H1 (cell line): ENCODE measurements at places on chromosomes 3 and 15. TPM values are rescaled to one million over a fixed set of nuclear protein-coding genes. Genes with fewer than 3 reads are reported as not detected.

GOLGA8J gene
- total RNA-seq, result not detected in 2 replicates

TMEM108 gene
- 12.9 and 14.3 TPM in 2 replicates for total RNA-seq

DNA sequence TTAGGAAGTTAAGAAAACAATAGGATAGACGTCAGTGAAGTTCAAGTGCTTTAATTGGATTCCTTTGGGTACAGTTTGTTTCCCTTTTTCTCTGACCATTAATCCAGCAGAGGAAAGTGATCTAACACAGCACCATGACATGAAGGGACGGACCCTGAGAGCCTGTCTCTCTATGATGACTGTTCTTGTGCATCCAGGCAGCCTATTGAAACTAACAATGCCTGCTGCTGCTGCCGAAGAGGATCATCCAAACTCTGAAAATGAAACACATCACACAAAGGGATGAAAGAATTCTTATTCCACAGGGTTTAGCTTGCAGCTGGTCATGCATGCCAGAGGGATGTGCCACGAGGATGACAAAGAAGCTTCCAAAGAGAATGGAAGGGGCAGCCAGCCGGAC is 75.5 kb downstream of the ZBTB20 start:
- no peak for DNase-seq

DNA sequence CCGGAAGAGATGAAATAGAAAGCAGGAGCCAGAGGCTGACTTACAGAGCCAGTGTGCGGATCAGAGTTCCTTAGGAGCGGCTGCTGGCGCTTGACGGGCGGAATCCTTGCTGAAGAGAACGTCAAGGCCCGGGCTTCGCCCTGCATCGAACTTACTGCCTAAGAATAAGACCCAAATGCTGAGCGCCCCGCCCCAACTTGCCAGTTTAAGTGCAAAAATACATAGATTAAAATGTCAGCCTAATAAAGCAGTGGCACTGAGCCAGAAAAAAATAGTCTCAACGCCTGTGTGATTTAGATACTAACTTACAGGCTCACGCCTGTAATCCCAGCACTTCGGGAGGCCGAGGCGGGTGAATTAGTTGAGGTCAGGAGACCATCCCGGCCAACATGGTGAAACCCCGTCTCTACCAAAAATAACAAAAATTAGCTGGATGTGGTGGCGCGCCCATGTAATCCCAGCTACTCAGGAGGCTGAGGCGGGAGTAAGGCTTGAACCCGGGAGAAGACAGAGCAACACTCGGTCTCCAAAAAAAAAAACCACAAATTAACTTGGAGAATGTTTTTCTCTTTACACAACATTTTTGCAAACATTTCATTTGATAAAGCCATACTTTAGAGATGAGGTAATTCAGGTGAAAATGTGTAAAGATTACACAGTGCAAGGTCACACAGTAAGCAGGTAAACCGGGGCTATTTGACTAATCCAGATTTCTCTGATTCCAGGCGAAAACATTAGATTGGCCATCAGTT is 1.2 kb upstream of the UBP1 start:
- DNase-seq, result no peak

- DNase-seq, result no peak
Measured at GRCh38 chr3:195101927-195102608, 168.9 kb downstream of the XXYLT1 start.

LNP1 gene
- total RNA-seq, result 8.0 and 8.7 TPM in 2 replicates

DNA sequence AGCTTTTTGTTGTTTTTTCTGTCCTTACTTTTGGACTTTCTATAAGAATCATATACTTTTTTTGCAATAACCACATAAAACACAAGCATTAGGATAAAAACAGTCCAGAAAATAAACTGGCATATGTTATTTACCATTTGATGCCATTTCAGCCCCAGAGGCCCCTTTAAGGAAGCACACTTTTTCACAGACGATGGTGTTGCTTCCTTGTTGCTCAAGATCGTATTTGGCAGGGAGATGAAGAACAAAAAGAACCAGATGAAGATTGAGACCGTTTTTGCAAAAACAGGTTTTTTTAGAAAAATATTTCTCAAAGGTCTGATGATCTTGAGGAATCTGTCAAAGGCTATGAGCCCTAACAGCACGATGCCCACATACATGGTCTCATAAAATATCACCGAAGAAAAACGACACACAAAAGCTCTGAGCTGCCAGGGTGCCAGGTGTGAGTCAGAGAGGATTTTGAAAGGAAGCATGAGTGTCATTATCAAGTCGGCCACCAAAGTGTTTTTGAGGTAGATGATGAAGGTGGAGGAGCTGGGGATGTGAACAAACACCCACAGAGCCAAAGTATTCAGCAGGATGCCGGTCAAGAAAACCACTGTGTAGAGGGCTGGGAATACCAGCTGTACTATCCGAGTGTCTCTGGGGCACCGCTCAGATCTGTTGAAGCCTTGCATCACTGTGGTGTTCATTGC is 902 bp downstream of the P2RY13 start:
- no peak for DNase-seq

- no peak for DNase-seq
Measured at GRCh38 chr15:53671545-53671944, 87.9 kb downstream of the WDR72 start.

SLC12A6 gene
- total RNA-seq, result 11.1 and 11.3 TPM in 2 replicates

DNA sequence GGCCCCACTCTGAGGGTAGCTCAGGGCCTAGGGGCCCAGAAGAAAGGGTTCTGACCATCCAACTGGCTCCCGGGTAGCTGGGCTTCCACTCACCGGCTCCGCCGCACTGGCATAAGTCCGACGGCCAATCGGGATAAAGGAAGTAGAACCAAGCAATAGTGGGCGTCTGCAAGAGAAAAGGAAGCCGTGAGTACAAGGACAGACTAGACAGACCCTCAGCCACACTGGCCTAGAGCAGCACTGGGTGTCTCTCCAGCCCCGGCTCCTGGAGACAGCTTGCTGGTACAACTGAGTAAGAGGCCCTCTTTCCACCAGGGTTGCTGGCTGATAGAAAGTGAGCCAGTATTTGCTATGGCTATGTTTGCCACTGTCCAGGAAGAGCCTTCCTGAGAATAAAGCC is 22.4 kb downstream of the BDH1 start:
- peak; percentile 32 for DNase-seq

DNA sequence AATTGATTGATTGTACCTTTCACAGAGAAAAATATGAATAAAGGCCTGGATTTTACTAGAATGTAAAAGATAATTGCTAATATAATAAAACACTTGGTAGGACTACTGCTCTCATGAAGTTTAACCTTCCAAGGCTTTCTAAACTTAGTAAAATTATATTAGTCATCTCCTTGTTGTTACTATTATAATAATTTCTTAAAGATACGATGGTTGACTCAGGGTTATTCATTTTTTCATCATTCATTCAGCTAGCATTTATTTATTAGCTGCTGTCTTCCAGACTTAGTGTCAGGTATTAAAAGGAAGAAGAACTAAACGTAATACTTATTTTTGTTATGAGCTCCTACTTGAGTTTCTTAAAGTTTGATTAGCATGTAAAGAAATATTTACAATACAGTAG is 771.6 kb upstream of the NR2F2 start:
- DNase-seq, result no peak

SLC27A2 gene
- 5.8 TPM in 2 replicates for total RNA-seq

DNA sequence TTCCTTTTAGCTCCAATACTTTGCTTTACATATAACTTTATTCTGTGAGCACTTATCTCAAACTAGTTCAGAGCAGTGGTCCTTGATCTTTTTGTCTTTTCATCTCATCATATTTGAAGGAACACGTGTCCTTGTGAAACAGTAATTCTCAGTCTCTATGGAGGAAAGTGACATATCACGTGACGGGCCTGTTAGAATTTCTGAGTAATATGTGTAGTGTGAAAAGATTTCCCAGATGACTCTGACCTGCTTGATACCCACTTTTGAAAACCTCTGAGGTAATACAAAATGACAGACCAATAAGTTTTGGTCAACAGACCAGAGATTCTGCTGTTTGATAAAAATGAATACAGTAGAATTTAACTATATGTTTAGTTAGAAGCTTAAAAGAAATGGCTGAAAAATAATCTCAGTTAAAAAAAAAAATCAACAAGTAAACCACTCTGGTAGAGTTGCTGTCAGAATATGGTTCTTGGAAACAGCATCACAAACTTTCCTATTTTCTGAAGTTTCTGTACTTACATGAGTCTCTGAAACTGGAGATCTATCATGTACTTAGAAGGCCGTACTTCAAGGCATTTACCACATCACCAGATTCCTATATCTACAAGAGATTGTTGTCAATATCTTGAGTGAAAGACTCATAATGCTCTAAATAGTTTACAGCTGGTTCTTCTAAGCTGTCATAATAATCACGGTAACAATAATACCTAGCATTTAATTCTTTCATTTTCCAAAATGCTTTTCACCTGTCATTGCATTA is 590.2 kb upstream of the TBL1XR1 start:
- no peak for DNase-seq

GRCh38 chr3:130779486-130779885 is 32.9 kb upstream of the PIK3R4 start:
- no peak for DNase-seq

MAP1A gene
- total RNA-seq, result 2.4 and 3.4 TPM in 2 replicates

GRCh38 chr3:36919439-36920160 is 25.3 kb downstream of the TRANK1 start:
- no peak for DNase-seq

DNA sequence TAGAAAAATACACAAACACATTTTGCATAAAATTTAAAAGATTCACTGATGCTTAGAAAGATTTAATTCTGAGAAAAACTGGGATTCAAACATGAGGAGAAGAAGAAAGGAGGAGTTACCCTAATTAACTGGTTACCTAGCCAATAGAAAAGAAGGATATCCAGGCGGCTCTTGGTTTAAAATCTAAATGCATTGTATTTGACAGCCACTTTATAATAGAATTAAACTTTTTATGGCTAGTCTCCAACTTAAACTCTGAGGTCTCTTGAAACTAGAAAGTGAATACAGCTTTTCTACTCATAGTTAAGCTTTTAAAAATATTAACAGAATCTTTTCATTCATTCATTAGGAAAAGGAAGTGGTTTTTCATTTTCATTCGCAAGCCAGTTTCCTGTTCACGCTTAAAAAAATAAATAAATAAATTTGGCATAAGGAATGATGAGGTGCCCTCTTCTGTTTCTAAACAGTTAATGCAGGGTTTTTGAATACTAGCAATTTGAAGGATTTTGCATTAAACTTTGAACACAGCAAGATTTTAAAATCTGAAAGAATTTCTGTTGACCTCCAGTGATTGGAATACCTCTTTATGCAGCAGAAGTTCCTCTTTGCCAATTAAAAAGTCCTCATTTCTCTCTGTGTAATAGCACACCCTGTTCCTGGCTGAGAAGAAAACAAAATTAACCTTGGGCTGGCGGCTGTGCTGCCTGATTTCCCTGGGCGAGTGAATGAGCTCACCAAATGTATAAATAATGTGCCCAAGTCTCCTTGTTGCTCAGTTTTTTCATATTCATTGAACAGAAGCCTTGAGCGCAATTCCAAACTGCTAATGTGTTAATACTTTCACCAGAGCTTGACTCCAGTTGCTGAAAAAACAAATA is 105.1 kb downstream of the ZMAT3 start:
- no peak for DNase-seq

DNA sequence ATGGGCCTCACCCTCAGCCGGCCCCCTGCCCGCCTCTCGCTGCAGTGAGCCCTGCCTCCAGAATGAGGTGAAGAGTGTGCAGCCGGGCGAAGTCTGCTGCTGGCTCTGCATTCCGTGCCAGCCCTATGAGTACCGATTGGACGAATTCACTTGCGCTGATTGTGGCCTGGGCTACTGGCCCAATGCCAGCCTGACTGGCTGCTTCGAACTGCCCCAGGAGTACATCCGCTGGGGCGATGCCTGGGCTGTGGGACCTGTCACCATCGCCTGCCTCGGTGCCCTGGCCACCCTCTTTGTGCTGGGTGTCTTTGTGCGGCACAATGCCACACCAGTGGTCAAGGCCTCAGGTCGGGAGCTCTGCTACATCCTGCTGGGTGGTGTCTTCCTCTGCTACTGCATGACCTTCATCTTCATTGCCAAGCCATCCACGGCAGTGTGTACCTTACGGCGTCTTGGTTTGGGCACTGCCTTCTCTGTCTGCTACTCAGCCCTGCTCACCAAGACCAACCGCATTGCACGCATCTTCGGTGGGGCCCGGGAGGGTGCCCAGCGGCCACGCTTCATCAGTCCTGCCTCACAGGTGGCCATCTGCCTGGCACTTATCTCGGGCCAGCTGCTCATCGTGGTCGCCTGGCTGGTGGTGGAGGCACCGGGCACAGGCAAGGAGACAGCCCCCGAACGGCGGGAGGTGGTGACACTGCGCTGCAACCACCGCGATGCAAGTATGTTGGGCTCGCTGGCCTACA is 8.5 kb downstream of the GRM2 start:
- no peak for DNase-seq

CIB1 gene
- 26.0 and 29.1 TPM in 2 replicates for total RNA-seq
